RPMI7951 (cell line): ENCODE measurements at places on chromosomes 13 and 19. TPM values are rescaled to one million over a fixed set of nuclear protein-coding genes. Genes with fewer than 3 reads are reported as not detected.

FAAP24 gene
- 19.9 and 21.5 TPM in 2 replicates for total RNA-seq

RXFP2 gene
- total RNA-seq: 1.1 and 1.2 TPM in 2 replicates

FGF21 gene
- total RNA-seq: not detected in 2 replicates

CCNA1 gene
- total RNA-seq: 0.96 and 2.9 TPM in 2 replicates

PTH2 gene
- total RNA-seq: not detected in 2 replicates

SRRM5 gene
- total RNA-seq: 0.10 and 0.12 TPM in 2 replicates

LRRC25 gene
- not detected in 2 replicates for total RNA-seq
